ENCODE measurements at places on chromosomes 7 and 10.
A peak's percentile ranks its signal among the peaks of the same experiment; 100 is the strongest.

GRCh38 chr10:129960481-129961156, 3.5 kb downstream of the EBF3 start:
- DNase-seq, result no peak

DNA sequence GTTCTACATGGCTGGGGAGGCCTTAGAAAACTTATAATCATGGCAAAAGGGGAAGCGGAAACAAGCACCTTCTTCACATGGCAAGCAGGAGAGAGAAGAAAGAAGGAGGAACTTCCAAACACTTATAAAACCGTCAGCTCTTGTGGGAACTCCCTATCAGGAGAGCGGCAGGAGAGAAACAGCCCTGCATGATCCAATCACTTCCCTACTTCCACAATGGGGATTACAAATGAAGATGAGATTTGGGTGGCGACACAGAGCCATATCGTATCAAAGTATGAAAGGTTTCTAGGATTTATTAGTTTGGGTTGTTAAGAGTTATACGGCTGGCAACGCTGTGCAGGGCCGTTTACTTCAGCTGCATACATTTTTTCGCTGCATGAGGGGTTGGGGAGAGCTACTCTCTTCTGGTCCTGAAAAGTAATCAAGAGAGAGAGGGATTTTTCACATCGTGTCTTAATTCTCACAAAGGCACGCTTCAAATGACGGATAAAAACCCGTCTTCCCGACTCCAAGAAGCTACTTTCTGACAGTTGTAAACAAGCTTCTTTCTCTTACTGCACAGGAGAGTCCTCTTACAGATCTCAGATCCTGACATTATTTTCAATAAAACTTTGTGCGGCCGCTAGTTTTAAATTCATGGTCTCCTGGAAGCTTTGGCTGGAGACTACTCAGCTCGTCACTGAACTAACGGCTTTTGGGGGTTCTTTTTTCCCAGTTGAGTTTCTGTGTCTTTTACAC, 751 bp upstream of the GTPBP10 start:
- peak; percentile 9 for DNase-seq

DNA sequence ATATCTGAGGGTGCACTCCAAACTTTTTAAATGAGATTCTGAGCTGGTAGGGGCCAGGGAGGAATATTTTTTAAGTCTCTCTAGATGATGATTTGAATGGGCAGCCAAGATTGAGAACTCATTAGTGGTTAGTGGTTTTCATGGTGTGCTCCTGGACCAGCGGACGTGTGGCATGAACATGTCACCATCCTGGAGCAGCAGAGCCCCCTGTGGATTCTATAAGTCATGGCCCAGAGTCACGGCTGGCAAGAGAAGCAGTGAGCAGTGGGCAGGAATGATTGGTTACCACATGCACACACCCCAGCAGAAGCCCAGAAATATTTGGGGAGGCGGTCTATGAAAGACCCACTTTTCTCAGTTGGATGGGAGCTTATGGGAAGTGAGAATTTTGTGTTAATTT, 21.2 kb upstream of the UCN3 start:
- DNase-seq, result no peak

DNA sequence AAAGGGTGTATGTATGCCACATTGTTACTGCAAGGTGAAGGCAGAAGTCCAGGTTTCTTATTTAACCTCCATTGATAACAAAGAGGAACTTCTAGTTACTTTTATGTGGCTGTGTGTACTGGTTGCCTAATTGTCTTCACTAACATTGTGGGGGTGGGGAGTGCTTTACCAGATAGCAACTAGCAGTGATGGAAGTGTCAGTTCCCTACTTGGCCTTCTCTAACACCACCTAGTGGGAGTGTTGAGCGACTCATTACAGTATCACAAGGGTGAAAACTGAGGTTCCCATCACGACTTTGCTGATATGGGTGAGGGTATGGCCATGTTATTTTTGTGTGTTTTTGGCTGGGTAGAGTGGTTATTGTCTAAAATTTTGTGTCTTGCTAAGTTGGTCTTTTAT, 274.4 kb downstream of the THSD7A start:
- no peak for DNase-seq

DNA sequence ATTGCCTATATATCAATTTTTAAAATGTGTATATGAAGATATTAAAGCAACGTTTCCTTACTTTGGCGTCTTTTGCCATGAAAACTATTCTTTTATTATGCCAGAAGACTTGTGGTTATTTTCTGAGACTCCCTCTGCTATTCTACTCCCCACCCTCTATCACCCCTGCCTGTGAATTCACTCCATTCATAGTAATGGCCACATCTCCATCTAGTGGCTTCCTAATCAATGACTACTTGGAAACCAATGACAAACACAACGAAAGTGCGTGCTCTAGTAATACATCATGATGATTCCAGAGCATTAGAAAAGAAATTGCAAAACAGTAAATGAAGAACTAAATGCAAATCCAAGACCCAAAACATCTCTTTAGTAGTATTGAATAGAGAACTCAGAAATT, 186.7 kb upstream of the HGF start:
- no peak for DNase-seq

GRCh38 chr10:102241444-102242117, at the start of gene PITX3:
Gene PITX3 (minus strand): TSS chr10:102241512. CDS start chr10:102232080, 9,432 bp downstream.
- DNase-seq, result peak; percentile 45

DNA sequence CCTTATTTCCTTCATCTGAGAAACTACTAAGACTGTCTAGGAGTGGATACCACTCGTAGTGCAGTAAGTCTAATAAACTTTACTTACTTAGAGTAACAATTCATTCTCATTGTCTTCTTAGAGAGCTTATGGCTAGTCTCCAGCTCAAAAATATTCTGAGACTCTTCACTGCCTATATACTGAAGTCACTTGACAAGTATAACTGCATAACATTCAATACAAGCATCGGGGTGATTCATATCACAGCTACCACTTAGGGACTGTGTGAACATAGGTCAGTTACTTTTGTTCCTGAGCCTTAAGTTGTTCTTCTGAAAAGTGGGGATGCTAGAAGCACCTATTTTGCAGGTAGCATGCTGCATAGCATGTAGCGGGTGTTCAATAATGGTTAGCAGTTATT, 111.0 kb downstream of the HTR7 start:
- DNase-seq, result no peak

DNA sequence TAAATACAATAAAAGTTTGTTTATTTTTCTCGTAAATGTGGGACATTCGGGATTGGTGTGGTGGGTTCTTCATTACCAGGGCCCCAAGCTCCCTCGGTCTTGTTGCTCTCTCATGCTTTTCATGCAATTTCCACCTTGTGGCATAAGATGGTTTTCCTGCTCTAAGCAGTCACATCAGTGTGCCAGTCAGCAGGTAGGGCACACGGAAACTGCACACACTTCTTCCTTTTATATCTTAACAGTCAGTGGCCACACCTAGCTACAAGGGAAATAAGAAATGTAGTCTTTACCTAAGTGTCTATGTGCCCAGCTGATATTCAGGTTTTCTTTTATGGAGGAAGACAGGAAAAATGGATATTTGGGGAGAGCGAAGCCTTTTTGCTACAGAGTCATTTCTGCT, 6.5 kb downstream of the TAF5 start:
- DNase-seq, result no peak

GRCh38 chr10:69345402-69345801, 67.1 kb downstream of the HK1 start:
- DNase-seq, result no peak

GRCh38 chr7:130560972-130561371, 69.1 kb downstream of the MEST start:
- no peak for DNase-seq

DNA sequence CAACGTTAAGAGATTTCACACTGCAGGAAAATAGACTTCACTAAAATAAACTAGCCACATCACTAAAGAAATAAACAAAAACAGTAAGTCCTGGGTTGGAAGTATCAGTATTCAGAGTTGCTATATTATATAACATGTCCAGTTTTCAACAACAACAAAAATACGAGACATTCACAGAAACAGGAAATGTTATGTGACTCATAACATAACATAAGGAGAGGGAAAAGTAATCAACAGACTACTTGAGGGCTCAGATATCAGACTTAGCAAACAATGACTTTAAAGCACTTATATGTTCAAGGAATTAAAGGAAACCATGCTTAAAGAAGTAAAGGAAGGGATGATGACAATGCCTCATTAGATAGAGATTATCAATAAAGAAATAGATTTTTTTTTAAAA, 73.5 kb upstream of the MKLN1 start:
- no peak for DNase-seq

GRCh38 chr7:73668103-73668885, 663 bp downstream of the VPS37D start:
- no peak for DNase-seq
